Right cardiac atrium (tissue), 5 donors: ENCODE measurements at places on chromosomes 13 and 19. TPM values are rescaled to one million over a fixed set of nuclear protein-coding genes. Genes with fewer than 3 reads are reported as not detected.

GRCh38 chr13:50406831-50407230 lies 391.6 kb downstream of the KCNRG start:
- DNase-seq = no peak

GRCh38 chr13:52738719-52739467 lies 727 bp downstream of the CNMD start:
- peak; percentile 22 for DNase-seq

DNA sequence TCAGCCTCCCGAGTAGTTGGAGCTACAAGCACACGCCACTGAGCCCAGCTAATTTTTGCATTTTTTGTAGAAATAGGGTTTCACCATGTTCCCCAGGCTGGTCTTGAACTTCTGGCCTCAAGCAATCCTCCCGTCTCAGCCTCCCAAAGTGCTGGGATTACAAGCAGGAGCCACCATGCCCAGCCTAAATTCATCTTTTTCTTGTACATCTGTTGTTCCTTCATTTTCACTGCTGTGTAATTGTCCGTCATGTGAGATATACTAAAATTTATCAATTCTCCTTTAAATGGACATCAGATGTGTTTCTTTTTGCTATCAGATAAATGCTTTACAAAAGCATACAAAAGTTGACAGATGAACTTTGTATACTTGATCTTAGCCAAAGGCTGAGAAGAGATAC lies 22.9 kb downstream of the DYRK1B start:
- no peak for DNase-seq

- DNase-seq = no peak
Observed at GRCh38 chr19:18858906-18859646, 27.3 kb downstream of the UPF1 start.

DAND5 gene
- 7.0 TPM for polyA plus RNA-seq
